ENCODE measurements at places on chromosomes 5 and 9. TPM values are rescaled to one million over a fixed set of nuclear protein-coding genes. Genes with fewer than 3 reads are reported as not detected.

The WNT8A gene
- not detected for total RNA-seq

The SLC46A2 gene
- total RNA-seq, result not detected

DNA sequence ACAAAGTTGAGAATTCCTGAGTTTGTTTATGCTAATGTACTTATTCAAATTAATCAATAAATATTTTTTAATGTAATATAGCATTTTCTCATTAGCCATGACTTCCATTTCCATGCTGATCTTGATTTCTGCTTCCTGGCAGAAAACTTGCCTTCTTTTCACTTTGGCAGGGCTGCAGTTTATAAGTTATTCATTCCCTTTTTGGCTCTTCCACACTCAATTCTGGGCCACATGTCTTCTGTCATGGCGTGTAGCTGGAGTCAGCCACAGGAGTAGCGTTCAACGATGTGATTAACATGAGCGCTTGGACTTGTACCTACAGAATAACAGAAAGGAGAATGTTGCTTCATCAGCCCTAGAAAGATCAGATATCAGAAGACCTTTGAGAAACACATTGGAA, 172.9 kb downstream of the CFAP90 start:
- H3K36me3 ChIP-seq, result no peaks in the 10 kb centered on the region
- no peak overlapping the region for H3K27ac ChIP-seq
- H3K4me1 ChIP-seq, result no peaks in the 10 kb centered on the region
- DNase-seq, result no peak
- peaks cover 13% of the 10 kb centered on the region for H3K27me3 ChIP-seq
- H3K4me3 ChIP-seq, result no peak overlapping the region

DNA sequence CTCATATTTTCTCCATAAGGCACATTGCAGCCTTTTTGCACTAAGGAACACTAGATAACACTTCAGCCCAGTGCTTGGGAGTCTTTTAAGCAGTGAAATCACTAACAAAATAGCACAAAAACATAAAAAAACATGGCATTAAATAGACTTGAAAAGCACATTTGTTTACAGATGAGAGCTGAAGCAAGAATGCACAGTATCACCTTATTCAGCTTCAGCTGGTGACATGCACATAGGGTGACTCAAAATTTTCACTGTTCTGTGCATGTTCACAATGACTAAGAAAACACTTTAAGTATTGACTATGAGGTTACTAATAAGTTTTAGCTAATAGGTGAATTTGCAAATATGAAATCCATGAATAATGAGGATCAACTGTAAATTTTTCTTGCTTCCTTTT, 293.9 kb upstream of the TARS1 start:
- H3K36me3 ChIP-seq, result no peaks in the 10 kb centered on the region
- no peak for DNase-seq
- H3K4me3 ChIP-seq, result no peak overlapping the region
- H3K27me3 ChIP-seq, result no peaks in the 10 kb centered on the region
- H3K4me1 ChIP-seq, result peaks cover 37% of the 10 kb centered on the region

DNA sequence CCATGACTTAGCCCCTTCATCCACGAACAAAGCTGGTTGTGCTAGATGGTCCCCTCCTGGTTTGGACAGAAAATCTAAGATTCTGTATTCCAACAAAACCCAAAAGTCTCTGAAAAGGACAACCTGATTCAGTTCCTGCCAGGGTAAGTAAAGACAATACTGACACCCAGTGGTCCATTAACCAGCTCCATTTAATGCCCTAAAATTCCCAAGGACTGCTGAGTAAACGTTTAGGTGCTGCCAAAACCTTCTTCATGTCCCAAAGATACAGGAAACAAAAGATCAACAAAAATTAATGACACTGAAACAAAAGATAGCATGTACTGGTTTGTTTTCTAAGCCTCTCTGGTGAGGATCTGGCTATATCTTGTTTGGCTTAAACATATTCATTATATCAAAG, 25.3 kb upstream of the PPP1R2B start:
- no peak overlapping the region for H3K27ac ChIP-seq
- H3K27me3 ChIP-seq, result peaks cover 32% of the 10 kb centered on the region
- no peak overlapping the region for H3K4me3 ChIP-seq
- DNase-seq, result no peak
- no peaks in the 10 kb centered on the region for H3K36me3 ChIP-seq
- H3K4me1 ChIP-seq, result no peaks in the 10 kb centered on the region

GRCh38 chr5:22593592-22593991, 259.6 kb downstream of the CDH12 start:
- no peaks in the 10 kb centered on the region for H3K36me3 ChIP-seq
- H3K27ac ChIP-seq, result no peak overlapping the region
- H3K4me1 ChIP-seq, result no peaks in the 10 kb centered on the region
- H3K4me3 ChIP-seq, result no peak overlapping the region
- peaks cover 8% of the 10 kb centered on the region for H3K27me3 ChIP-seq
- DNase-seq, result no peak

- H3K4me1 ChIP-seq, result peaks cover 23% of the 10 kb centered on the region
- H3K27ac ChIP-seq, result no peak overlapping the region
- no peak overlapping the region for H3K4me3 ChIP-seq
- peaks cover 1% of the 10 kb centered on the region for H3K36me3 ChIP-seq
Measured at GRCh38 chr5:171920765-171921391, 85.6 kb downstream of the FBXW11 start.

- no peaks in the 10 kb centered on the region for H3K36me3 ChIP-seq
- H3K4me3 ChIP-seq, result no peak overlapping the region
- H3K4me1 ChIP-seq, result no peaks in the 10 kb centered on the region
- H3K27ac ChIP-seq, result no peak overlapping the region
Measured at GRCh38 chr5:174612686-174613085, 111.7 kb upstream of the MSX2 start.

DNA sequence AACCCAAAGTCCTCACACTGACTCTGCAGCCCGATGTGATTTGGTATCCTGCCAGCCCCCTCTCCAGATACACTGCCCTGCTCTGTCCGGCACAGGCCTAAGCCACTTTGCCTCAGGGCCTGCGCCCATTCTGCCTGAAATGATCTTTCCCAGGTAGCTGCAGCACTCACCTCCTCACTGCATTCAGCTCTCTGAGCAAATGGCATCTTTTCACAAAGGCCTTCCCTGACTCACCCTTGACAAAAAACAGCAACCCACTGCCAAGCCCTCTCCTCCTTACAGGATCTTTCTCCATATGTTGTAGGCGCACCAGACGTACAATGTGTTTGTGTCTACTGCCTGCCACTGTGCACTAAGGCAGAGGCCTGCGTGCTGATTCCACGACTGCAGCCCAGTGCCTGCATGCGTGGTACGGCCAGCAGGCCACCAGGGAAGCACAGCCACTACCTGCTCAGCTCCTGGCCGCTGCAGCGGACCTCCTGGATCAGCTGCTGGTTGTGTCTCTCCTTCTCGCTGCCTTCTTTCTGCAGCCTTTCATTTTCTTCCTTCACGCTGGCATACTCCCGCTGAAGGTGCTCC, 171.2 kb downstream of the CDK5RAP2 start:
- no peaks in the 10 kb centered on the region for H3K27me3 ChIP-seq
- no peak overlapping the region for H3K27ac ChIP-seq
- H3K4me1 ChIP-seq, result peaks cover 42% of the 10 kb centered on the region
- no peak for DNase-seq
